Adrenal gland (tissue), 19 donors: ENCODE measurements at places on chromosomes 2 and 18. TPM values are rescaled to one million over a fixed set of nuclear protein-coding genes. Genes with fewer than 3 reads are reported as not detected.

The MTX2 gene
- 79.4 TPM for polyA plus RNA-seq

The CDH19 gene
- polyA plus RNA-seq: 4.5 TPM

The UPP2 gene
- polyA plus RNA-seq: 0.08 TPM

The HOXD13 gene
- not detected for polyA plus RNA-seq

The MROH2A gene
- 0.13 TPM for polyA plus RNA-seq
